ENCODE measurements at places on chromosomes 3 and 15. TPM values are rescaled to one million over a fixed set of nuclear protein-coding genes. Genes with fewer than 3 reads are reported as not detected.
A peak's percentile ranks its signal among the peaks of the same experiment; 100 is the strongest.

- no peak for DNase-seq
- H3K27ac ChIP-seq: no peak overlapping the region
- no peaks in the 10 kb centered on the region for H3K27me3 ChIP-seq
- no peak overlapping the region for H3K4me3 ChIP-seq
- H3K36me3 ChIP-seq: no peaks in the 10 kb centered on the region
Observed at GRCh38 chr15:95772982-95773381, 557.5 kb upstream of the NR2F2 start.

GRCh38 chr3:63151897-63152296 lies 126.2 kb upstream of the SYNPR start:
- H3K4me1 ChIP-seq: no peaks in the 10 kb centered on the region
- no peak for DNase-seq
- no peak overlapping the region for H3K4me3 ChIP-seq
- H3K27me3 ChIP-seq: no peaks in the 10 kb centered on the region
- no peak overlapping the region for H3K27ac ChIP-seq
- H3K36me3 ChIP-seq: no peaks in the 10 kb centered on the region

DNA sequence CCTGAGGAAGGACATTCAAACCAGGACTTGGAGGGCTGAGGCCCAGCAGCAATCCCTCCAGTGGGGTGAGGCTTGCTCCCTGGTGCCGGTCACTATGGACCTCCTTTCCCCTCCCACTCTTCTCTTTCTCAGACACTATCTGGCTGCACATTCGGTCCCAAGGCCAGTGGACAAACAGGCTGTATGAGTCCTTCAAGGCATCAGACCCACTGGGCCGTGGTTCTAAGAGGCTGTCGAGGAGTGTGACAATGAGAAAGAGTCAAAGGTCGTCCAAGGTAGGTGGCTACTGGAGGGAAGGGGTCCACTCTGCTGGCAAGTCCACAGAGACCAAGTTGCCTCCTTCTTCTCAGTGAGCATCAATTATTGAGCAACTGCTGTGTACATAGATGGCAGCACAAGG lies 28.0 kb downstream of the NOX5 start:
- no peaks in the 10 kb centered on the region for H3K36me3 ChIP-seq
- H3K27ac ChIP-seq: no peak overlapping the region
- no peak overlapping the region for H3K4me3 ChIP-seq

- no peak for DNase-seq
- no peak overlapping the region for H3K4me3 ChIP-seq
- no peak overlapping the region for H3K27ac ChIP-seq
- H3K4me1 ChIP-seq: no peaks in the 10 kb centered on the region
- H3K27me3 ChIP-seq: no peaks in the 10 kb centered on the region
- peaks cover 2% of the 10 kb centered on the region for H3K36me3 ChIP-seq
Observed at GRCh38 chr3:47291158-47291753, 8.5 kb downstream of the KLHL18 start.

DNA sequence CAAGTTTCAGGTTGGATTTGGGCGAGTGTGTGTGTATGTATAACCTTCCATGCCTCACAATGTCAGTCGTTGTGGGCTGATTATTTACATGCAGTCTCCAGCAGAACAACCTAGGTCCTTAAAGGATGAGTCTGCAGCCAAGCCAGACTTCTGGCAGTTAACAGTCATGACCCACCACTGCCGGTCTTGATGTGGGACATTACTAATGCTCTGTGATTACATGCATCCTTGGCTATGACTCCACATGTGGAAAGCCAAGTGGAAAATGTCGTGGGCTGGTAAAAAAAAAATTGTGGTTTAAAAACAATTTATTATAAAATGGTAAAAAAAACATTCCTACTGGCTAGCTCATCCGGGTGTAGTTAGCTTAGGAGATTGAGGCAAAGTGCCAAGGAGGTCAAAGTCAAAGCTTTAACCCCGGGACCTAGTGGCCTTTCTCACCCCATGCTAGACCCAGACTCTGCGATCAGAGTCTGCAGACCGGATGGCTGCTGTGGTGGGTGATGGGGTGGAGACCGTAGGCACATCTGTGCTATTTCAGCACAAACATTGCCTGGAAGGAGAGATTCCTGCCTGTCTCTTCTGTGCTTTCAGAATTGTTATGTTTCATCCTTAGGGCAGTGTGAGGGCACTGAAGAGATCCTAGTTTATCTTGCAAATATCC lies 6.8 kb downstream of the RARRES1 start:
- no peaks in the 10 kb centered on the region for H3K27me3 ChIP-seq
- H3K27ac ChIP-seq: peak overlapping the region; percentile 19
- no peaks in the 10 kb centered on the region for H3K36me3 ChIP-seq
- no peak overlapping the region for H3K4me3 ChIP-seq

DNA sequence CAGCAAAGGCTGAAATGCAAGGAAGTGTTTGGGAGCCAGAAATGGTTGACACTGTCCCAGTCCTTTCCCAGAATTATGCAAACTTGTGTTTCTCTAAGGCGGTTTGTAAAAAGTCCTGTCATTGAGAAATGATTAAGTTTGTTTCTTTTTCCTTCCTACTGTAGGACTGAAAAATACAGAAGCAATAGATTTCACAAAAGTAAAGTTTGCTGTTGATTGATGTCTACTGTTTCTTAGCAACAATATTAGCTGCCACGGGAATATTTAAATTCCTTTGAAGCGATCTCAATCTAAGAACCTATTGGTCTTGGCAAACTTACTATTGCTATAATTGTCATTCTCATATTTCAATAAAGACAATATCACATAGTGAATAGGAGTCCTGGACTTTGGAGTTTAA lies 100.7 kb upstream of the IL12A start:
- H3K27ac ChIP-seq: no peak overlapping the region
- H3K4me3 ChIP-seq: no peak overlapping the region
- no peaks in the 10 kb centered on the region for H3K27me3 ChIP-seq
- peaks cover 13% of the 10 kb centered on the region for H3K4me1 ChIP-seq
- no peak for DNase-seq
- H3K36me3 ChIP-seq: peaks cover 2% of the 10 kb centered on the region

DNA sequence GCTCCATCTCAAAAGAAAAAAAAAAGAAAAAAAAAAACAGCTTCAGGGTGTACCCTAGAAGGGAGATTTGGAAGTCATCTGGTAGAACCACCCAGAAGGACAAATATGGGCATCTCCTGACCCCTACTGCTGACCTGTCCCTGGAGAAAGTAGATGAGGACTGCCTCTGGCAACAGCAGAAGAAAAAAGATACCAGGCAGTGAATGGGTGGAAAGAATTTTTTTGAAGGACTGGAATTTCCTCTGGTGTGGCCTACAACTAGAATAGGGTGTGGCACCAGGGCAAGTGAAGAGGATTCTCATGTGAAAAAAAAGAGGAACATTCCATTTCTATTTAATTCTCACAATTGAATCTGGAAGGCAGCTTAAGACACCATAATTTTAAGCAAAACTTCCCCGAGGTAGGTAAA lies 3.1 kb downstream of the ANXA2 start:
- DNase-seq: no peak
- peaks cover 2% of the 10 kb centered on the region for H3K4me1 ChIP-seq
- H3K27ac ChIP-seq: peak overlapping the region; percentile 93
- H3K27me3 ChIP-seq: no peaks in the 10 kb centered on the region

GRCh38 chr15:43212299-43212698 lies 8.5 kb downstream of the EPB42 start:
- no peaks in the 10 kb centered on the region for H3K4me1 ChIP-seq
- H3K36me3 ChIP-seq: no peaks in the 10 kb centered on the region

GRCh38 chr3:169772305-169772896 lies 795 bp upstream of the MYNN start:
- H3K4me3 ChIP-seq: peak overlapping the region; percentile 29
- DNase-seq: peak; percentile 87
- peak overlapping the region; percentile 86 for H3K27ac ChIP-seq
- no peaks in the 10 kb centered on the region for H3K36me3 ChIP-seq

DNA sequence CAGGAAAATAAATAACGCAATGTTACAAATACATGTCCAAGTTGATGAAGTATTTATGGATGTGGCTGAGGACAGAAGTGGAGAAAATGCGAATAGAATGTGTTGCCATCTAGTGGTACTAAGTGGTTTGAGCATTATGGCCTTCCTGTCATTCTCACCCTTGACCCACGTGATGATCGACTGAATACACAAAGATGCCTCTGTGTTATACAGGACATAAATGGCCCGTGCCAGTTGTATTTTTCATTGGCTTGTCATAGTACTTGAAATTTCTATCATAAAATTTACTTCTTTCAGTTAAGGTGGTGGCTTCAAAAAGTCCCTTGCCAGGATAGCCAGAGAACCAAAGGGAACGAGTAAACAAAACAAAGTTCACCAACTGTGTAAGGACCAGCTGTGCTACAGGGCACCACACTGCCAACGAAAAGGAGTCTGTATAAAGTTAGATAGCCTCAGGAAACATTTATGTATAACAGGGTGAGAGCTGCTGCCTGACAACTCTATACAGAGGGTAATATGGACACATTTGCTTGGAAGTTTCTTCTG lies 103.7 kb downstream of the MYH15 start:
- no peaks in the 10 kb centered on the region for H3K4me1 ChIP-seq
- H3K4me3 ChIP-seq: no peak overlapping the region
- H3K27me3 ChIP-seq: no peaks in the 10 kb centered on the region
- DNase-seq: no peak
- no peak overlapping the region for H3K27ac ChIP-seq

GRCh38 chr3:114494498-114494897 lies 200.7 kb downstream of the TIGIT start:
- no peaks in the 10 kb centered on the region for H3K27me3 ChIP-seq
- DNase-seq: no peak
- peaks cover 6% of the 10 kb centered on the region for H3K4me1 ChIP-seq
- H3K27ac ChIP-seq: no peak overlapping the region
- H3K36me3 ChIP-seq: no peaks in the 10 kb centered on the region

GRCh38 chr3:138234401-138235179 lies 47.5 kb downstream of the ARMC8 start:
- no peak for DNase-seq
- H3K4me1 ChIP-seq: no peaks in the 10 kb centered on the region
- no peaks in the 10 kb centered on the region for H3K27me3 ChIP-seq
- no peak overlapping the region for H3K4me3 ChIP-seq

DNA sequence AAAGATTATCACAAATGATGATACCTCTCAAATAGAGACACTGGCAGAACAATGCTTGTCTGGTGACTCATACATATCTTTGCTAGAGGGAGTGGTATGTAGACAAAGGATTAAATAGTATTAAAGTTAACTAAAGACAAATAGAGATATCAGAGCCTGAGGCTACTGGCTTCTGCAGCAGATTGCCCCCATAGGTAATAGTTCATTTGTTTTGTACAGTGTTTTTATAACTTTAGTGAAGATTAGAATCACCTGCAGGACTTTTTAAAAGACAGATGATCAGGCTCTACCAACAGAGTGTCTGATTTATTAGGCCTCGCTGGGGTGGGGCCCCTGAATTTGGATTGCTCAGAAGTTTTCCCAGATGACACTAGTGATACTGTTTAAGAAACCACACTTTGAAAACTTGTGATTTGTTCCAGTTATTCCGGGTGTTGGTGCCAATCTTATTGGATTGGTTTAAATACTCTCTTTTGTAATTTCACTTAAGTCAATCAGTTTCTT lies 96.4 kb downstream of the NAALADL2 start:
- H3K27me3 ChIP-seq: no peaks in the 10 kb centered on the region
- no peak overlapping the region for H3K4me3 ChIP-seq
- H3K27ac ChIP-seq: no peak overlapping the region

- no peak for DNase-seq
- no peak overlapping the region for H3K27ac ChIP-seq
- H3K36me3 ChIP-seq: no peaks in the 10 kb centered on the region
- H3K27me3 ChIP-seq: no peaks in the 10 kb centered on the region
- H3K4me3 ChIP-seq: no peak overlapping the region
- H3K4me1 ChIP-seq: no peaks in the 10 kb centered on the region
Observed at GRCh38 chr3:17431004-17431403, 311.4 kb downstream of the TBC1D5 start.

- H3K36me3 ChIP-seq: no peaks in the 10 kb centered on the region
- H3K4me1 ChIP-seq: no peaks in the 10 kb centered on the region
- no peaks in the 10 kb centered on the region for H3K27me3 ChIP-seq
- no peak overlapping the region for H3K4me3 ChIP-seq
- DNase-seq: no peak
Observed at GRCh38 chr3:17432236-17432635, 310.2 kb downstream of the TBC1D5 start.

- no peak for DNase-seq
- no peak overlapping the region for H3K27ac ChIP-seq
- no peaks in the 10 kb centered on the region for H3K27me3 ChIP-seq
- no peak overlapping the region for H3K4me3 ChIP-seq
Observed at GRCh38 chr3:112555535-112556170, 6.1 kb downstream of the ATG3 start.

GRCh38 chr3:31314258-31314657 lies 218.5 kb upstream of the STT3B start:
- no peaks in the 10 kb centered on the region for H3K27me3 ChIP-seq
- no peaks in the 10 kb centered on the region for H3K4me1 ChIP-seq
- no peak overlapping the region for H3K4me3 ChIP-seq
- H3K27ac ChIP-seq: no peak overlapping the region

DNA sequence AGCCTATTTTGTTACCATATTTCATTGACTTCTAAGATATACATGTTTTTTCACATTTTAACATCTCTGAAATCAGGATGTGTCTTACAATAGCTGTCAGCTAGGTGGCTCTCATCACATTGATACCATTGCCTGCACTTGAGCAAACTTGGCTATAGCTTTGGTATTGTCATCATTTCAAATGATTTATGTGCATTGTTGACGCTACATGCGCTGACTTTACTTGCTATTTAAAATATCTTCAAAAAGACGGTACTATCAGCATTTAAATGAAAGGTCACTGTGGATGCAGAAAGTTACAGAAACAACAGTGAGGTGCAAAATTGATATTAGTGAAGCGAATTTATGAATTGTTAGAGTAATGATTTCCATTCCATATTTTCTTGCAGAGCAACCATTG lies 54.0 kb upstream of the ABHD2 start:
- H3K27me3 ChIP-seq: no peaks in the 10 kb centered on the region
- H3K27ac ChIP-seq: no peak overlapping the region
- H3K4me1 ChIP-seq: no peaks in the 10 kb centered on the region
- DNase-seq: no peak
- no peaks in the 10 kb centered on the region for H3K36me3 ChIP-seq
- no peak overlapping the region for H3K4me3 ChIP-seq

- no peaks in the 10 kb centered on the region for H3K27me3 ChIP-seq
- H3K4me1 ChIP-seq: no peaks in the 10 kb centered on the region
- DNase-seq: no peak
- H3K27ac ChIP-seq: no peak overlapping the region
Observed at GRCh38 chr3:133472889-133473288, 73.0 kb downstream of the BFSP2 start.

DNA sequence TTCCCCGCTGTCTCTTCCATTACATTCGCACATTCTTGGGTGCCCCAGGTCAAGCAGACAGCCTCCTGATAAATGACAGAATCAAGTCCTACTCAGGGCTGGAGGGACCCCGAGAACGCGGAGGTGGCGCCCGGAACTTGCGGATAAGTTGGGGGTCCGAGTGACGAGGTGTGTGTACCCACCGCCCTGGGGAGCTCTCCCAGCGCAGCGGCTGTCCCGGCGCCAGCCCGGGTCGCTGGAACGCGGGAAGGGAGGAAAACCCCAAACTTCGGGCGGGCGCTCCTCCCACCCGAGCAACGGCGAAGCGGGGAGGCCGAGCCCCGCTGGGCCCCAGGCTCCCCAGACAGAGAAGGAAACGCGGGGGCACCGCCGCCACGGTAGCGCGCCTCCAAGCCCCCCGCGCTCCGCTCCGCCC lies 550 bp downstream of the CLN6 start:
- H3K36me3 ChIP-seq: no peaks in the 10 kb centered on the region
- no peaks in the 10 kb centered on the region for H3K27me3 ChIP-seq
- H3K27ac ChIP-seq: no peak overlapping the region
- H3K4me1 ChIP-seq: no peaks in the 10 kb centered on the region

Gene GP9
- total RNA-seq: not detected

Gene CYP1A2
- total RNA-seq: not detected

Gene CBLB
- 126 TPM for total RNA-seq

Gene COLQ
- total RNA-seq: 18.7 TPM

Gene METTL6
- total RNA-seq: 16.0 TPM

Gene KCNMB2
- total RNA-seq: not detected

Gene RBPMS2
- 6.9 TPM for total RNA-seq

Gene C2CD4A
- 0.19 TPM for total RNA-seq
